ENCODE measurements at places on chromosomes 2 and 18. TPM values are rescaled to one million over a fixed set of nuclear protein-coding genes. Genes with fewer than 3 reads are reported as not detected.

DNA sequence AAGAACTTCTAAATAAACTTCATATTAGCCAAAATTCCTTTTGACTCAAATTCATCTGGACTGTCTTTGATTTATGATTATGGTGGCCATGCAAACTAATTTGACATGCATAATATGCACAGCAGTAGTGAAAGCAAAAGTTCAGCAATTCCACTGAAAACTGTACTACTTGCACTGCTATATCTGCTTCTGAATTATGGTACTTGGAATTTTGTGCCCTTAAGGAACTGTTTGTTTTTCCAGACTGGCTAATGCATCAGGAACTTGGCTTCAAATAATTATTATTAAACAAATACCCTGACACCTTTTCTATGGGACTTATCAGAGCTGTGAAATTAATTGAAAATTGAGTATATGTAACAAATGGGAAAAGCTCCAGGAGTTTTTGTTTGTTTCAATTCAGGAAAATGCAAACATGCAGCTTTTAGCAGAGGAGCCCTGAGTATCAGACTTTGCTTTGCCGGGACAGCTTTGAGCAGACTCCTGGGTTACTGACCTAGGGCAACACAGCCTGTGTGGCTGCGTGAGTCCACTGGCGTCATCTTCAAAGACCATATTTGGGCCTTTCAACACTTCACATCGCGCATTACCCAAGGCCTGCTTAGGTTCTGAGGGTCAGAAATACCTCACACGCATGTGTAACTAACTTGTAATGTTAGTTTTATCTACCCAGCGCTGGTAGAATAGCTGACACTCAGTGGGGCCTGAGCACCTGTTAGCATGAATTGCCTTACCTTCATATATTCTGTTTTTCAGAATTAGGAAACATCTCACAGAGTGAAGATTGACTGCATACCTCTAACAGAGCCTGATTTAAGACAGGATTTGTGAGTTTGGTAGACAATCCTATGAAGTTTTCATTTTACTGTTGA lies 35.4 kb downstream of the CFAP221 start:
- H3K27ac ChIP-seq = no peak overlapping the region
- no peaks in the 10 kb centered on the region for H3K36me3 ChIP-seq
- no peak overlapping the region for H3K4me3 ChIP-seq
- no peaks in the 10 kb centered on the region for H3K27me3 ChIP-seq
- no peaks in the 10 kb centered on the region for H3K4me1 ChIP-seq

DNA sequence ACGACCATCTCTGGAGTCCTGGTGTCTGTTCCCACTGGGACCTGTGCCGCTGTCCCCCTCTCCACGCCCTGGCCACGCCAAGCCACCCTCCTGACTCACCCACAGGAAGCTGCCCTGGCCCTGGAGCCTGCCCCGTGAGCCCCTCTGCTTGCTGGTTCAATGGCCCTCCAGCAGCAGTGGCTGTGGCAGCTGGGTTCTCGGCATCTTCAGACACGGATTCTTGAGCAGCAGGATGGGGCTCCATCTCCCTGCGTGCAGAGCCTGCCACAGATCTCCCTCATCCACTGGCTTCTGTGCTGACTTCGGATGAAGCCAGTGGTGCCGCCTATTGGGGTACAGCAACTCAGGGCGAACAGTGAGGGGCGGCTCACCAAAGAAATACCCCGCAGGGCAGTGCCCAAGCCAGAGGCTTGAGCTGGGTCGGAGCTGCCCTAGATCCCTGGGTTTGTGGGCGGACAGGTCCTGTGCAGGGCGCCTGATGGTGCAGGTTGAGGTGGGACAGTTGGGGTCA lies 14.0 kb downstream of the CAPN10 start:
- H3K27me3 ChIP-seq = no peaks in the 10 kb centered on the region
- peaks cover 8% of the 10 kb centered on the region for H3K36me3 ChIP-seq
- H3K27ac ChIP-seq = no peak overlapping the region
- peaks cover 61% of the 10 kb centered on the region for H3K4me1 ChIP-seq

Gene UGGT1
- 83.2 TPM for total RNA-seq

DNA sequence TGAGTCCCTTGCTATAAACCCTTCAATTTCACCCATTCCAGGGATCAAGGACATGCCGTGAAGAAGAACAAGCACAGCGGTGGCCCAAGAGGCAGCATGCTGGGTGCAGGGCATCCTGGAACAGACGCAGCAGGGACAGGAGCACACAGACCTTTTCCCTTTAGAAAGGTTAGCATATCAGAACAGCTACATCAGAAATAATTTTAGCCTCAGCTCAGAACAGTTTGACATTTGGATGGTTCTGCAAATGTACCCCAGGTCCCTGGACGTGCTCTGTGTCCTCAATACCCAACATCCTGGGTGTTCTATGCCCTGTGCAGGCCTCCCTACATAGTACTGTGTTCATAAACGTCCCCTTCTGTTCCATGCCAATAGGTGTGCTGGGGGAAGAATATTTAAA lies 80.4 kb downstream of the MYOM1 start:
- no peak for DNase-seq
- no peak overlapping the region for H3K27ac ChIP-seq
- H3K4me3 ChIP-seq = no peak overlapping the region

GRCh38 chr2:9679218-9679617 lies 48.4 kb upstream of the YWHAQ start:
- H3K36me3 ChIP-seq = no peaks in the 10 kb centered on the region
- H3K4me1 ChIP-seq = no peaks in the 10 kb centered on the region
- H3K27ac ChIP-seq = no peak overlapping the region
- DNase-seq = no peak

- H3K27ac ChIP-seq = no peak overlapping the region
- no peak overlapping the region for H3K4me3 ChIP-seq
- no peaks in the 10 kb centered on the region for H3K36me3 ChIP-seq
- peaks cover 10% of the 10 kb centered on the region for H3K4me1 ChIP-seq
- no peak for DNase-seq
Observed at GRCh38 chr2:114753145-114753544, 310.7 kb downstream of the DPP10 start.

DNA sequence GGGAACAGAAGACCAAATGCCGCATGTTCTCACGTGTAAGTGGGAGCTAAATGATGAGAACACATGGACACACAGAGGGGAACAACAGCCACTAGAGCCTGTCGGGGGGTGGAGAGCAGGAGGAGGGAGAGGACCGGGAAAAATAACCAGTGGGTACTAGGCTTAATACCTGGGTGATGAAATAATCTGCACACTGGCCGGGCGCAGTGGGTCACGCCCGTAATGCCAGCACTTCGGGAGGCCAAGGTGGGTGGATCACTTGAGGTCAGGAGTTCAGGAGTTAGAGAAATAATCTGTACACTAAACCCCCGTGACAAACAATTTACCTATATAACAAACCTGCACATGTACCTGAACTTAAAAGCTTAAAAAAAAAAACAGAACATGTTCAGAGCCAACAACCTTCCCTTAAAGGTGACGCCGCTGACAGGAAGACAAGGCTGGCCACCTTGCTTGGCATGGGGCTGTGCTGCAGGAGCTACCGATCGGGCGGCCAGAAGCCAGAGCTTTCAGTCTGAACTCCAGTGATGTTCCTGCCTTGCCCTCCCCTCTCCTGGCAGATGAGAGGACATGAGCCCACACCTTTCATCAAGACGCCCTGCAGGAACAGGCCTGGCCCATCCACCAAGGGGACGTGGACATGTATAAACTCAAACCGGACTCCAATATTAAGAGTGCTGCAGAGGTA lies 11.2 kb downstream of the SLC66A2 start:
- H3K27me3 ChIP-seq = no peaks in the 10 kb centered on the region
- H3K36me3 ChIP-seq = peaks cover 9% of the 10 kb centered on the region
- DNase-seq = no peak
- H3K4me3 ChIP-seq = no peak overlapping the region
- no peak overlapping the region for H3K27ac ChIP-seq

- no peaks in the 10 kb centered on the region for H3K27me3 ChIP-seq
- no peaks in the 10 kb centered on the region for H3K36me3 ChIP-seq
- no peaks in the 10 kb centered on the region for H3K4me1 ChIP-seq
- H3K27ac ChIP-seq = no peak overlapping the region
- no peak for DNase-seq
- no peak overlapping the region for H3K4me3 ChIP-seq
Observed at GRCh38 chr2:229239021-229239420, 32.1 kb downstream of the PID1 start.

DNA sequence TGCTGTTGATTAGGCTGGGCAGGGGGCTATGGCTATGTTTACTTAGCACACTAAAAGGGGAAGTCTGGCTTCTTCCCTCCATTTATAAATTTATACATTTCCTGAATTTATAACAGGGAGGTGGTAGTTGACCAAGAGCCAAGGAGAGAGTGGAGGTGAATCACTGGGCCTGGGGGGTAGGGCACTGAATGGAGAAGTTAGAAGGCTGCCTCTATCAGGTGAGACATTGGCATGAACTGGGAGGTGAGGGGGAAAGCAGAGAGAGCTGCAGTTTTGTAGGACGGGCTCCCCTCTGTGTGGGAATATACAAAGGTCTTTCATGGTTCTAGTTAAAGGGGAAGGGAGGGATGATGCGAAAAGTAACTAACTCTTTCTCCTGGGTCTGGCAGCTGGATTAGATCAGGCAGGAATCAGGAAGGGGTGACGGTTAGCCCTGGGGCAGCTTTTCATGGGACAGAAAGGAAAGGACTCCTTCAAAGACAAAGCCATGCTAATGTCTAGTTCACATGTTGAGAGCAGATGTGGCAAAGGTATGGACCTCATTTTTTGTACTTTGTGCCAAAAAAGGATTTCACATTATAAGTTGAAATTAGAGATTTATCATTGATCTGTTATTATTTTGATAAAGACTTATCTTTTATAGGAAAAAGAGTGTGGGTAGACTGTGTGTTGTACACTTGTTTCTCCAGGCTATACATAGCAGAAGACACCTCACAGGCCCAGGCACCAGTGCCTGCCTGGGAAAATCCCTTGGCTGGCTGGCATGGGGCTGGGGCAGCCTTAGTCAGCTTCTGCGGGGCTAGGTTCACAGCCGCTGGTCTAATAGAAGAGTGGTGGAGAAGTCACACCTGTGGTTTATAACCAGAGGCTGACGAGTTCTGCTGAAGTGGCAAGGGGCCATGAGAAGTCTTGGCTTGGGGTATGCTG lies 158.7 kb downstream of the CLIP4 start:
- no peaks in the 10 kb centered on the region for H3K36me3 ChIP-seq
- H3K27me3 ChIP-seq = no peaks in the 10 kb centered on the region
- no peak for DNase-seq
- peaks cover 13% of the 10 kb centered on the region for H3K4me1 ChIP-seq
- no peak overlapping the region for H3K4me3 ChIP-seq

Gene SERPINB13
- total RNA-seq = not detected

DNA sequence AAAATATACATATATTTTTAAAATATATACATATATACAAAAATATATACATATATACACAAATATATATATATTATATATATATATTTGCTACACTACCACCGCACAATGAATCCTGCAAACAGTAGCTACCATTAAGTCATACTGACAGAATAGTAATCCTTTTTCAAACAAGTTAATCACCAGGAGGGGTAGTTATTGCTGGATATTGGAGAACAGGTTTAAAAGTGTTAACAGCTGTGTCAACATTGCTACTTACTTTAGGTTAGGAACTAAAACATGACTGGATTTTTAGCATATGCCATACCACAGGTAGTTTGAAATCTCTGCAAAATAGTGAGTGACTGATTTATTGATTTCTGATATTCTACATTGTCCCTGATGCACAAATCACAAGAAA lies 529.1 kb upstream of the CDH7 start:
- no peaks in the 10 kb centered on the region for H3K4me1 ChIP-seq
- no peaks in the 10 kb centered on the region for H3K36me3 ChIP-seq
- H3K27ac ChIP-seq = no peak overlapping the region
- no peak overlapping the region for H3K4me3 ChIP-seq
- no peaks in the 10 kb centered on the region for H3K27me3 ChIP-seq

Gene UGT1A6
- total RNA-seq = not detected

DNA sequence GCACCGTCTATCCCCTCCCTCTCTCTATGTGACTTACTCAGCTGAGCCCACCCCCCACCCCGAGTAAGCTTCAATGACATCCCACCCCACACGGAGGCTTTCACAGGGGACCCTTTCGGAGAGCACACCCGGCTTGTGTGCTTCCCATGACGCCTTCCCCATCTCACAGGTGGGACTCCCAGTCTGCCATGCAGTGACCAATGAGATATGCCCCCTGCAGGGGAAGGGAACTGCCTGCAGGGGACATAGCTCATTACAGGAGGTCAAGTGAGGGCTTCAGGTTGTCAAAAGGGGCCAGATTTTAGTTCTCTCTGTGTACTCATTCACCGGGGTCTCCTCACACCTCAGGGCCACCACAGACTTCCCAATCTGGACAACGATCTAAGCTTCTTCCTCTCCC lies 112.6 kb downstream of the GAREM1 start:
- no peak overlapping the region for H3K4me3 ChIP-seq
- H3K27me3 ChIP-seq = no peaks in the 10 kb centered on the region
- H3K4me1 ChIP-seq = peaks cover 6% of the 10 kb centered on the region
- no peak for DNase-seq
- H3K36me3 ChIP-seq = no peaks in the 10 kb centered on the region

GRCh38 chr18:10751653-10752052 lies 225.8 kb downstream of the NAPG start:
- H3K27me3 ChIP-seq = no peaks in the 10 kb centered on the region
- DNase-seq = no peak
- peaks cover 21% of the 10 kb centered on the region for H3K4me1 ChIP-seq
- H3K27ac ChIP-seq = no peak overlapping the region
- no peaks in the 10 kb centered on the region for H3K36me3 ChIP-seq
- no peak overlapping the region for H3K4me3 ChIP-seq

GRCh38 chr2:111100765-111101162 lies 19.9 kb upstream of the BCL2L11 start:
- no peak overlapping the region for H3K4me3 ChIP-seq
- H3K36me3 ChIP-seq = no peaks in the 10 kb centered on the region
- no peak overlapping the region for H3K27ac ChIP-seq
- H3K27me3 ChIP-seq = peaks cover 15% of the 10 kb centered on the region
- no peak for DNase-seq
- H3K4me1 ChIP-seq = 0 out of 2 replicates have a peak, but pooled peaks cover 5% of the 10 kb centered on the region

DNA sequence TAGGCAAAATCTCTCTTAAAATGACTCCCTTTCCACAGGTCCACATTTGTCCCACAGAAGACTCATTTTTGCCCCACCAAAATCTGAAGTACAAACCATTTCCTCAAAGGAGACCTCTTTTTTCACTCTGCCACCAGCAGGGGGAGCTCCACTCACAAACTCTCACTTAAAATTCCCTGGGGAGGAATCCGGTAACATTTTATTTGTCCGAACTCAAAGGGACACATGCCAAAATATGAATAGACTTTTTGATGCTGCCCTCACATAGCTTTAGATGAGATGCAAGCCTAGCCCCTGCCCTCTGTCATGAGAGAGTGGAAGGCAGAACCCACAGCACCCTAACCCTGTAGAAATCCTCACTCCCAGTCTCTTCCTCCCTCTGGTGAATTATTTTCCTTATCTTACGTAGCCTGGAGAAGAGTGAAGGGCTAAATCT lies 57.1 kb downstream of the RMDN2 start:
- no peak overlapping the region for H3K4me3 ChIP-seq
- DNase-seq = peak; percentile 60
- H3K27ac ChIP-seq = no peak overlapping the region
- no peaks in the 10 kb centered on the region for H3K27me3 ChIP-seq
- no peaks in the 10 kb centered on the region for H3K36me3 ChIP-seq

Gene VWA3B
- not detected for total RNA-seq

Gene BCL11A
- total RNA-seq = not detected

DNA sequence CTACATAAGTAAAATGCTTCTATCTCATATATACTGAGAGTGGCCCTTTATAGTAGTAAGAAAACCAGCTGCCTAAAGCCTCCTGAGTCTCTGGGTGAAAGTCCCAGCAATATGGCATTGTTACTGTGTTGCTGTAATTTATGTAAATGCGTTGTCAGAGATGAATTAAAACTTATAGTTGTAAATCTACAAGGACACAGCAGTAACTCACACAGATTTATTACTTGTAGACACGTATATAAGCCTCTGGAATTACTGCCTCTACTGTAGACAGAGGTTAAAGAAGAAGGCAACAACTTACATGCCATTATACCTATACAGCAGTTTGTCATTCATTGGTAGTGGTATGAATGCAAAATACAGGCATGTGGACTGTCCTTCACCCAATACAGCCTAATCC lies 169.1 kb upstream of the BOD1L2 start:
- no peaks in the 10 kb centered on the region for H3K27me3 ChIP-seq
- DNase-seq = no peak
- no peak overlapping the region for H3K4me3 ChIP-seq
